ENCODE measurements at places on chromosomes 2 and 18. TPM values are rescaled to one million over a fixed set of nuclear protein-coding genes. Genes with fewer than 3 reads are reported as not detected.

Gene HTRA2
- total RNA-seq: 12.3 TPM

Gene NEU2
- not detected for total RNA-seq

- no peak for DNase-seq
Observed at GRCh38 chr2:190425221-190425866, 17.2 kb downstream of the MFSD6 start.

GRCh38 chr2:16774980-16775898, 109.6 kb upstream of the CYRIA start:
- DNase-seq: peak; percentile 53
